ENCODE measurements at places on chromosomes 2 and 18. TPM values are rescaled to one million over a fixed set of nuclear protein-coding genes. Genes with fewer than 3 reads are reported as not detected.

The PKDCC gene
- not detected for total RNA-seq

The DSG2 gene
- 0.50 TPM for total RNA-seq

The PUS10 gene
- 6.0 TPM for total RNA-seq

The KIF5C gene
- 2.9 TPM for total RNA-seq

The SPDYA gene
- total RNA-seq: 1.3 TPM

The SLC14A1 gene
- 2.5 TPM for total RNA-seq

The ABHD1 gene
- total RNA-seq: 0.51 TPM

Data from activated naive CD4-positive, alpha-beta T cell treated with anti-CD3 and anti-CD28 coated beads, Interleukin-2, amount 10 ng/mL, durations not matched to agents 5 hours and 36 hours (primary cell).